ENCODE measurements at places on chromosomes 6 and 20. TPM values are rescaled to one million over a fixed set of nuclear protein-coding genes. Genes with fewer than 3 reads are reported as not detected.
A peak's percentile ranks its signal among the peaks of the same experiment; 100 is the strongest.

DNA sequence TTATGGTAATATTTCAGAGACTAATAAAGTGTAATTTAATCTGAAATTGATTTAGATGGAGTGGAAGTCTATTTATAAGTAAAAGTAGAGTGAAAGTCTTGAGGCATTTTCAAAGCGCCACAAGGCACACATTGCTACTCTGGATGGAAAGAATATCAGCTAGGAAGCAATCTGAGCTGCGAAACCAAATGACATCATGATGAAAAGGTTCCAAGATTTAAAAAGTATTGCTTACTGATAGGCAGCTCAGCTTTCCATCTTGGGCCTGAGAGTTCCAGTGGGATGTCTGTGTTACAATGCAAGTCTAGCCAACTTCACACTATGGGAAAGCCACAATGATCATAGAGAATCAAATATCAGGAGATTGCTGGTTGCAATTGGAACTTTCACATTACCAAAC, 126.9 kb upstream of the VGLL2 start:
- no peak for DNase-seq

GRCh38 chr20:45927071-45927878, 7.2 kb upstream of the PCIF1 start:
- DNase-seq, result no peak

- DNase-seq, result no peak
Observed at GRCh38 chr6:163559661-163560060, 145.1 kb downstream of the QKI start.

DNA sequence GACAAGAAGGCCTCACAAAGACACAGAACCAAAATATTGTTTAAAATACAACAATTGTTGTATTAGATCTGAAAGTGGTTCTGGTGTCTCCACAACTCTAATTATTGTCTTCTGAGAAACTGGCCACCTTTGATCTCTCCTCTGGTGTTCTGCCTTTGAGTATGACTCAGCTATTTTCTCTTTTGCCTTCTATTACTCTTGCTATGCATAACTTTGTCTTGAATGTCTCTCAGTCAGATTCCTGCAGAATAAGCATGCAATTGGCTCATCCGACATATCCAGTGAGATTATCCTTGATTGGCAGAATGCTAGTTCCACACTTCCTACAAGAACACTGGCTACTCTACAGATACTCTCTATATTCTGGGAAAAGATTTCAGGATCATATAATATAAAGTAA, 14.3 kb upstream of the EPM2A start:
- DNase-seq, result no peak

DNA sequence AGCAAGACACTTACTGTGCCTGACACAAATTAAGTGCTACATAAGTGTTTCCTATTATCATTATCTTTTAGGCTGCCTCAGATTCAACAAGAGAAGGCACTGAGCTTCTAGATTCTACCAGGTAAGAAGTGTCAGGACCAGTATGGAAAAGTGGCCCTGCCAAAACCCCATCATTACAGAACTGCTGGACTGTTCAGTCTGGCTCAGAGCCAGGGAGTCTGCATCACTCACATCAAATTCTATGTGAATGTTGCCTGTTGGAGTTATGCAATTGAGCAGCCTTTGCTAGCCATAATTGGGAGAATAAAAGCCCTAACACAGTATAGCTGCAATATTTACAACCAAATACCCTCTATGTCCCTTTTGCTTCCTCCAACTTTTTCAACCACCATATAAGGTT, 70.9 kb downstream of the ATG5 start:
- DNase-seq, result no peak

DNA sequence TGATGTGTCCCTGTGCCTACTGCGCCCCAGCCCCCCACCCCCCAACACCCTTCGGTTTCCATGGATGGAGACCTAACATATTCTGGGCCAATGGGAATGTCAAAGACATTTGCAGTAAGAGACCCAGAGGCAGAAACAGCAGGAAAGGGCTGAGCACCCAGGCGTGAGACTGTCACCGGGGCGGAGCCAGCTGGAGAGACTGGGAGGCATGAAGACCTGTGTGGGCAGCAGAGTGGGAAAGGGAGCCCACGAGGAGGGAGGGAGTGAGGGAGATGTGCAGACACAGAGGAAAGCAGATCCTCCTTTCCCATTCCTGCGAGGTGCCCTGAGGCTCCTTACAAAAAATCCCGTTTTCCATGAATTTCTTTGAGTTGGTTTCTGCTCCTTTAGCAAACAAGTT, 150.2 kb downstream of the FOXC1 start:
- no peak for DNase-seq

GRCh38 chr6:41200296-41200900, 551 bp downstream of the TREML2 start:
- peak; percentile 7 for DNase-seq

GRCh38 chr6:158249340-158249836, 62.9 kb upstream of the TULP4 start:
- DNase-seq, result no peak

DNA sequence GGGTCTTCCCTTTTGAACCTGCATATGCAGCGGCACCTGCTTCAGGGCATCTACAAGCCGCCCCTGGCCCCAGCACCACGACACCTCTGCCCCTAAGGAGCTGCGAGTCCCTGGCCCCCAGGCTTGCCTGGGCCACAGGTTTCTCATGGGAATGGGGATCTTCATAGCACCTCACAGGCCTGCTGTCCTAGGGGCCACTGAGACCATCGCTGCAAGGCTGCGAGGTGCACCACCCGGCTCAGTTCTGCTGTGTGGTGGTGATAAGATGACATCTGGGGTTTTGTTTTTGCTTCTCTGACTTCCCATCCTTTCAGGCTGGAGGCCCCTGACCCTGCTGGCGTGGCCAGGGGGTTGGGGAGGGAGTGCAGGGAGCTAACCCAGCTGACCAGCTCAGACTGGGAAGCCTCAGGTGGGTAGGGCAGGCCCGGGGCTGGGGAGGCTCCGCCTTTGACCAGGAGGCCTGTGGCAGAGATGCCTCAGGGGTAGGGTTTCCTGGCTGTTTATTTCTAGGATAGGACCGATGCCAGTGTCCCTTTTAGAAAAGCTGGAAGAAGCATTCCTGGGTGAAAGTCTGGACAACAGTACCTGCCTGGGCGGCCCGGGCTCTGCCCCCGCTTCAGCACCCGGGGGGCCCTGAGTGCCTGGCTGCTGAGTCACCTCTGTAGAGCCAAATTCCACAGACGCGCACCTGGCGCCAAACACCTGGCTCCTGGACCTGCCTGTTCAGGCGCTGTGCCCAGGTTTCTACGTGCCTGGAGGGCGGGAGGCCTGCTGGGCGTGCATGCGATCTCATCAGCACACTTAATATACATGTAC, 264.7 kb downstream of the DLL1 start:
- DNase-seq, result no peak

DNA sequence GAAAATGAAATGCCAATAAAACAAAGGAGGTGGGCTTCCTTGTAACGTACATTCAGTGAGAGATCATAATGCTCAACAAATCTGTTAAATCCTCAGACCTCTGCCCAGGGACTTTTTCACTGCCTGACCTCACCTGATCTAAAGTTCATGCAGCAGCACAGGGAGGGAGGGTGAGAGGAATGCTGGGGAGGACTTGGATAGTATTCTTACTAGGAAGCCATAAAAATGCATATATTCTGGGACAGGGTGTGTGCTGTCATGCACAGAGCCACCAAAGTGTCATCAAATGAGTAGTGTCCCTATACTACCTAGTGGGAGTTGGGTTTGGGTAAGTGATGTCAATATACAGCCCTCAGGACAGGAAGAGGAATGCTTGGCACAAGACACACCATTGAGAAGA, 32.6 kb downstream of the CLIC5 start:
- no peak for DNase-seq

DNA sequence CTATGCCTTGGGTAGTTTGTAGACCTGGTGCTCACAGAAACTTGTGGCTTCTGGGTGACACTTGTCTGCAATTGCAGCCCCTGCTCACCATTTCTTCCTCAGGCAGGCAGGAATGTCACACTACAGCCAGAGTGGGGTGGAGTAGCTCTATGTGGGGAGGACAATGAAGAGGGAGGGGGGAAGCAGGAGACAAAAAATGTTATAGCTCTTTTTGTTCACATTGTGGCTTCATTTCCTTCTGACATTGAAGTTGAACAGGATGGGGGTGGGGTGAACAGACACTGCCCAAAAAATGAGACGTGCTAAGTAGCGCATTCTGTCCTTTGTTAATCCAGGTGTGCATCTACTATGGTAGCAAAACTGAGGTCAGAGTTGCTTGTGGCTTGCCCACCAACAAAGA, at the start of gene THEMIS:
TSS of gene THEMIS (minus strand) at position 124 of the 400 bp plus-strand sequence. CDS start 126 bp downstream, outside the sequence.
- no peak for DNase-seq

DNA sequence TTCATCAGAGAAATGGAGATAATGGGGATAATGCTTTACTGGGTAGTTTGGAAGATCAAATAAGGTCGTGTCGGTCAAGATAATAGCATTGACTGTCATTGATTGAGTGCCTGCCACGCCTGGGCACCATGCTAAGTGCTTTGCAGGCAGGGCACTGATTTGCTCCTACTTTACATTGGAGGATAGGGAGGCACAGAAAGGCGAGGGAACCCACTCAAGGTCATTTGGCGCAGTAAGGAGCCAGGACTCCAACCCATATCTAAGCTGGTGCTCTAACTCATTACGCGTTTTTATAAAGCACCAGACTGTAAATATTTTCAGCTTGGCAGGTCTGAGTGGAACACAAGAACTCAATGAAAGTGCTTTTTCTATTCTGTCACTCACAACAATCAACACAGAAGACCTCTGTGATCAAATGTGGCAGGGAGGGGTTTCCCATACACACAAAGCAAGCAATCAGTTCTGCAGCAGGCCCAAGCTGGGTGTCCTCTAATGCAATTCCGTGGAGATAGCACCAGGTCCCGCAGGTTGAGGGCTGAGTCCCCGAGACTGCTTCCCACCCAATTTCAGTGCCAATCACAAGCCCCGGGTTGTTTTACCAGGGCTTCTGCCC, 373.6 kb downstream of the CDH26 start:
- no peak for DNase-seq

GRCh38 chr20:37796733-37797132, 102.9 kb downstream of the CTNNBL1 start:
- DNase-seq, result no peak

GRCh38 chr6:31785475-31785874, 8.3 kb upstream of the VWA7 start:
- DNase-seq, result no peak

GRCh38 chr6:138654715-138655634, 118.6 kb upstream of the CCDC28A start:
- no peak for DNase-seq

GRCh38 chr6:15395087-15395486, 149.2 kb downstream of the JARID2 start:
- DNase-seq, result no peak

DNA sequence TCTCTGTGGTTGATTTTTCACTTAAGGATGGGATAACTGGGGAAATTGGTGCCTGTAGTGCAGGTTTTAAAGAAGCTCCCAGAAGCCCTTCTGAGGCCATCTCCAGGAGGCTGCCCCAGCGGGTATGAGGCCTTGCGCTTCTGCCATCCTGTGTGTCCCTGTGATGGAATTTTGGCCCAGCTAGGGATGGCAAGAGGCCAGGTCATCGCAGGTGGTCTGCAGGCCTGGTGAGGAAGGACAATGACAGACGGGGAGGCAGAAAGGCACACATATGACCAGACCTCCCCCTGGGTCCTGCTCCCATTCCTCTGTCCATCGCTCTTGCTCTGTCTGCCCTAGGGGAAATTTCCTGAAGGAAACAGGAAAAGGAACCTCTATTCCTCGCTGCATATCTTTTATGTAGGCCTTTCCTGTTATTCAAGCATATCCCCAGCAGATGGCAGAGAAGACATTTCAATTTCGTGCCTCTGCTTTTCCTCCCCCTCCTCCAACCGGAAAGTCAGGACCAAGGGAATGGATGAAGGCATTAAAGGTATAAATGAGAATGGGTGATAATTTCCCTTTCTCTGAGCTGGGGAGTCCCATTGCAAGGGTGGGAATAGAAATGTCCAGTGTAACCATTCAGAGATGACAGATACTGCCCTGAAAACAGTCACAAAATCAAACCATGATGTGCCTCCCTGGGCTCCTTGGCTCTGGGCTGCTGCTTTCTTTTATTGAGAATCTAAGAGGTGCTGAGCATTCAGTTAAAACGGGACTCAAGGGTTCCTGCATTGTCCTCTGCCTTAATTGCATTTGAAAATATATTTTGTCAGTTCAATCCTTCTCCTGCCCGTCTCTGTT, 17.6 kb upstream of the HLA-F start:
- DNase-seq, result peak; percentile 52

GRCh38 chr6:107962723-107963122, 4.7 kb upstream of the SEC63 start:
- DNase-seq, result no peak

DNA sequence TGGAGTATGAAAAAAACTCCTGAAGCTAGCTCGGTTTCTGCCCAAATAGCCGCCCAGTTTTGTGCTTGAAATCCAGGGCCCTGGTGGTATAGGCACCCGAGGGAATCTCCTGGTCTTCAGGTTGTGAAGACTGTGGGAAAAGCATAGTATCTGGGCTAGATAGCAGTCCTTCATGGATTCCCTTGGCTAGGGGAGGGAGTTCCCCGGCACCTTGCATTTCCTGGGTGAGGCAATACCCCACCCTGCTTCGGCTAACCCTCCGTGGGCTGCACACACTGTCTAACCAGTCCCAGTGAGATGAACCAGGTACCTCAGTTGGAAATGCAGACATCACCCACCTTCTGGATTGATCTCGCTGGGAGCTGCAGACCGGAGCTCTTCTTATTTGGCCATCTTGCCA, 184.5 kb upstream of the SLC35B3 start:
- DNase-seq, result no peak

DNA sequence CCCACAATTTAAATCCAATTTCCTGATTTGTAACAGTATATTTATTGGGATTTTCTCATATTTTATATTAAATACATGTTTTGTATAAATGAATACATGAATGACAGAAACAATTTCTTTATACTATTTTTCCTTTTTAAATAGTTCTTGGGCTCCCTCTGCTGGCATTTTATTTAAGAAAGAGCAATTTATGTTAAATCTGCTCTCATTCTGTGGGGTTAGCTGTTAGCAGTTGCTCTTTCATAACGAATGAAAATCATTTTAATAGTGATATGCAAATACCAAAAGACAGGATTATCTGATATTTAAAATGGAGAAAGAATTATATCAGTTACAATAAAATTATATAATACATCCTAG, 118.3 kb downstream of the RALGAPA2 start:
- DNase-seq, result peak; percentile 20

Gene COL12A1
- polyA plus RNA-seq, result 358 TPM

Gene VSX1
- polyA plus RNA-seq, result not detected

Gene SLC17A1
- not detected for polyA plus RNA-seq

Gene MUC22
- polyA plus RNA-seq, result not detected

Gene RIPOR3
- 7.7 TPM for polyA plus RNA-seq

Gene SLC17A4
- polyA plus RNA-seq, result not detected

Gene CSNK2B
- 165 TPM for polyA plus RNA-seq

Gene FBXO9
- 69.6 TPM for polyA plus RNA-seq

Gene TDRD6
- 0.86 TPM for polyA plus RNA-seq

Gene MATN4
- 0.32 TPM for polyA plus RNA-seq

Gene ZC2HC1B
- polyA plus RNA-seq, result not detected

Gene DUSP15
- not detected for polyA plus RNA-seq

Gene GPR63
- 2.9 TPM for polyA plus RNA-seq

Gene HSPA1L
- 4.2 TPM for polyA plus RNA-seq

Gene SLC32A1
- not detected for polyA plus RNA-seq

All from muscle of arm (tissue), 14 donors.